ENCODE measurements at places on chromosomes 1 and 21. TPM values are rescaled to one million over a fixed set of nuclear protein-coding genes. Genes with fewer than 3 reads are reported as not detected.

SEMA6C gene
- 1.5 TPM for total RNA-seq

PRR9 gene
- total RNA-seq = 0.10 TPM

CHRM3 gene
- total RNA-seq = 0.02 TPM

CBR3 gene
- 9.7 TPM for total RNA-seq

OTUD3 gene
- total RNA-seq = 2.6 TPM

ZNF436 gene
- total RNA-seq = 5.2 TPM

KCNK2 gene
- not detected for total RNA-seq

SPRR1A gene
- not detected for total RNA-seq

LDLRAP1 gene
- total RNA-seq = 11.4 TPM

DIRAS3 gene
- 0.96 TPM for total RNA-seq

CLCA1 gene
- not detected for total RNA-seq

EPHB2 gene
- 32.4 TPM for total RNA-seq

RAB3GAP2 gene
- total RNA-seq = 15.0 TPM

CFAP45 gene
- 0.75 TPM for total RNA-seq

Measured in A549 treated with dexamethasone at 1 μM for 4 hours (cell line).